Substantia nigra (tissue), 51 donors: ENCODE measurements at places on chromosomes 7 and 10.

GRCh38 chr10:86876748-86877147 lies 80.7 kb downstream of the MMRN2 start:
- DNase-seq: no peak

DNA sequence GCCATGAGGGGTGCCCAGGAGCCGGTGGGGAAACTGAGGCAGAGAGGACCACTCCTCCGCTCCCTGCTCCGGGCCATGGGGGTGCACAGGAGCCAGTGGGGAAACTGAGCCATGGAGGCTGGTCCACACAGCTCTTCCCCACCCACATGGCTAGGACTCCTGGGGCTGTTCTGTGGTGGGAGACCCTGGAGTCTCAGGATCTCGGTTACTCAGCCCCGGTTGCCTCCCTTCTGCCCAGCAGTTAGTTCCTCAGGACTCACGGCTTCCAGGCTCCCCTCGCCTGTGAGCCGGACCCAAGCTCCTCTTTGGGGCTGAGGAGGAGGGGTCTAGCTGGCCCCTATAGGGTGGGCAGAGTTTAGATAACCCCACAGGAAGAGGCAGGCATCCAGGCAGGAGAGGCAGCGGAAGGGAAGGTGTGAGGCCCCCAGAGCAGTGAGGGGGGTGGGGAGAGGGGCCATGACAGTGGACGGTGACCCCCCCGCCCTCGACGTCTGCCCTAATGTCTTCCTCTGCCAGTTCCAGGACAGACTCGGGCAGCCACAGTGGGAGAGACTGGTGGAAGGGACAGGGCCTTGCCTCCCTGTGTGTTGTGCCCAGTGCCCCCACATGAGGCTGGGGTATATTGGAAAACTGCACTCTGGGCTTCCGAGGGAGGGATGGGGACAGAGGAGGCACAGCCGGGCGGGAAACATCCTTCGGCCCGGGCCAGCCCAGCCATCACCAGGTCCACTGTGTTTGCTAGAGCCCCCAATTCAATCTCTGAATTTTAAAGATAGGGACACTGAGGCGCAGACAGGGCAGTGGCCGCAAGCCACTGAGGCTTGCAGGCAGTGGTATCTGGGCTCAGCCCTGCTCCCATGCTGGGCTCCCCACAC lies 4.3 kb downstream of the ELFN1 start:
- DNase-seq: no peak

GRCh38 chr10:21993360-21994001 lies 10.0 kb downstream of the DNAJC1 start:
- DNase-seq: no peak

- DNase-seq: no peak
Observed at GRCh38 chr10:11677480-11677879, 64.7 kb upstream of the ECHDC3 start.

DNA sequence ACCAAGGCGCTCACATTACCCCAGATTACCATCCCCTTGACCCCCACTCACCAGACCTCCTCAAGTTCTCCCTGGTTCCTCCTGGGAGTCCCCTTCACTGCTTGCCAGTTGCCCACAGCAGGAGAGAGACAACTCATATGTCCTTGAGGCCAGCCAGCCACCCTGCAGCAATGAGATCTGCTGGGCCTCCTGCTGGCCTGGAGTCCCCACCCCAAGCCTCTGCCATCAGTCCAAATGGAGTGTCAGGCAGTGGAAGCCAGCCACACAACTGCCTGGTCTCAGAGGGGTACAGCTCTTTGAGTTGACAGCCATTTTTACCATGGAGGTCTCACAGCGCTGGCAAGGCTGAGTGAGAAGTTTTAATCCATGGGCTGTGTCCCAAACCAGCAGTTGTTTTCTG lies 53.0 kb upstream of the EXOC4 start:
- DNase-seq: no peak

- no peak for DNase-seq
Observed at GRCh38 chr7:151717415-151717814, 159.5 kb downstream of the PRKAG2 start.

DNA sequence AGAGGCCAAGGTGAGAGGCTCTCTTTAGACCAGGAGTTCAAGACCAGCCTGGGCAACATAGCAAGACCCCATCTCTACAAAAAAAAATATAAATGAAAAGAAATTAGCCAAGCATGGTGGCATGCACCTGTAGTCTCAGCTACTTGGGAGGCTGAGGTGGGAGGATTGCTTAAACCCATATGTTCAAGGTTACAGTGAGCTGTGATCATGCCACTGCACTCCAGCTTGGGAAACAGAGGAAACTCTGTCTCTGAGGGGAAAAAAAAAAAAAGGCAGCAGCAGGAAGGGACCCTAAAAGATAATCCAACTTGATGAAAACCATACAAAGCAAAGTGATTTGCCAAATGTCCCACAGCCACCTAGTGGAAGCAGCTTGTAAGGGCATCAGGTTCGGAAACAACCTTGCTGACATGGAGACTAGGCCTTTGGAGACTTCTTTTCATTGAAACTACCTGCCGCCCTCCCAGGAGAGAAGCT lies 15.6 kb upstream of the PBLD start:
- no peak for DNase-seq

DNA sequence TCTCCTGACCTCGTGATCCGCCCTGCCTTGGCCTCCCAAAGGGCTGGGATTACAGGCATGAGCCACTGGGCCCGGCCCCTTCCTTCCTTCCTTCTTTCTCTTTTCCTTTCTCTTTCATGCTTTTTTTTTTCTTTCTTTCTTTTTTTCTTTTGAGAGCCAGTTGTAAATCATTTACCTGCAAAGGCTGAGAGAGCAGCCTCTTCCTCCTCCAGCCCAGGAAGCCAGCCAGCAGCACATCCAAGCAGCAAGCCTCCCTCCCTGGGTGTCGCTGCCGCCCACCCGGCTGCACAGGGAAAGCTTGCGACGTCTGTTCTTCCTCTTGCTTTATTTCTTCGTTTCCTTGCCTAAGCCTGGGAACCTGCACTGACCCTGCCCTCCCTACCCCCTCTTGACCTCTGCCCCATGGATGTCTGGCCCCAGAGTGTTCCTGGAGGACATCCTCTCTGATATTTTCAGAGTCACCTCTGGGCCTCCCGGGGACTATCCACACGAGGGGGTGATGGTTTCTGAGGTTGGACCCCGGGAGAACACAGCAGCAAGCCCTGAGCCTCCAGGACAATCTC lies 62.8 kb upstream of the MYL10 start:
- no peak for DNase-seq

DNA sequence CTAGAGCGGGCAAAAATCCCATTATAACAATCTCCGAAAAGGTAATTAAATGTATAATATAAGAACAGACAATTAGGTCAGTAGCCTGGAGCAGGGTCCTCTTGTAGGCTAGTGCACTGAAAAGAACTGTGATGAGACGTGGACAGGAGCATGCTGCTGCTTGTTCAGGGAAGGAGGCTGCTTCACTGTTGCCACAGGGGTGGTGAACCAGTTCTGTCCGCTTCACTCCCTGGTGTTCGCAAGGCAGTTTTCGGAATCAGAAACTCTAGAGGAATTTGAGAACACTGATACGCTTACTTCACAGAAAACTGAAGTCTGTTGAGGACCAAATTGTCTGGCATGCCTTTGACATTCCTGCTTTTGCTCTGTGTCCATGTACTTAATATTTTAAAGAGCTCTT lies 17.4 kb downstream of the ZNRF2 start:
- DNase-seq: no peak

GRCh38 chr10:86167762-86168128 lies 198.8 kb downstream of the GRID1 start:
- no peak for DNase-seq

DNA sequence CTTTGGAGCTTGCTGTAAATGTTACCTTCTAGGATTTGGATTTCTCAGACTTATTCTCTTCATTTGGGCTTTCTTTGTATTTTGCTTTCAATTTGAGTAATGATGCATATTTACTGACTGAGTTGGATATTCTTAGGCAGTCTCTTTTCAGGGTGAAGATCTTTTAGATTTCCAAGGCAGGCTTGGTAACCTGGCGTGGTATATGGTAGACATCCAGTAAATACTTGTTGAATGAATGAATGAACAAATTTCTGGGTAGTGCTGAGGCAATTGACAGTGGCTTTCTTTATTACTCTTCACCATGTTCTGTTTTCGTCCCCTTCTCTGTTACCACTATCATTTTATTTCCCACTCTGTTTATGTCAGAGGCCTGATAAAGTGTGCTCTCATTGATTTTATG lies 27.1 kb downstream of the BBS9 start:
- no peak for DNase-seq

- DNase-seq: no peak
Observed at GRCh38 chr10:60849740-60850139, 71.5 kb downstream of the CDK1 start.

DNA sequence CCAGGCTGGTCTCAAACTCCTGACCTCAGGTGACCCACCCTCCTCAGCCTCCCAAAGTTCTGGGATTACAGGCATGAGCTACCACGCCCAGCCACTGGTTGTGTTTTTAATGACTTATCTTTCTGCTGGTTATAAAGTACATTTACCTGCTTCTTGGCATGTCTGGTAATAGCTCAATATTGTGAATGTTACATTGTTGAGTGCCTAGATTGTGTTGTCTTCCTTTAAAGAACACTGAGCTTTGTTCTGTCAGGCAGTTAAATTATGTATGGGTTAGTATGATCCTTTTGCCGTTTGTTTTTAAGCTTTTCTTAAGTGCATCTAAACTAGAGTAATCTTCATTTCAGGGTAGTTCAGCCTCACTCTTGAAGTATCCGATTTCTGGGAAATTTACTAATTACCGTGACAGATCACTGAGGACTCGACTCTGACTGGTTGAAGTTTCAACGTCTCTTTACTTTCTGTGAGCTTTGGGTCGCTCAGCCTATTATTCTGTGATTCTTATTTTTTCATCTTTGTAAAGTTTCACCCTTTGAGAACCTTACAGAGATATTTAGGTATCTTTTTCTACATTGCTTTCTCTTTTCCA lies 617.4 kb downstream of the SORCS1 start:
- DNase-seq: no peak

- no peak for DNase-seq
Observed at GRCh38 chr7:159158125-159158887, 13.6 kb upstream of the VIPR2 start.

DNA sequence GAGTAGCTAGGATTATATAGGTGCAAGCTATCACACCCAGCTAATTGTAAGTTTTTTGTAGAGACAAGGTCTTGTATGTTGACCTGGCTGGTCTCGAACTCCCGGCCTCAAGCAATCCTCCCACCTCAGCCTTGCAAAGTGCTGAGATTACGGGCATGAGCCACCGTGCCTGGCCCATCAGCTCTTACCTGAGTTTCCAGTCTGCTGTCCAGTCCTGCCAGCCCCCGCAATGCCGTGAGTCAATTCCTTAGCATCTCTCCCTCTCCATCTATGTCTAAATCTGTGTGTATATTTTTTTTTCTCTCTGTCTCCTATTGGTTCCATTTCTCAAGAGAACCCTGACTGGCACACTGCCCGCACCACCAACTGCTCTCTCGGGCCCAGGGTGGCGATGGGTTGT lies 127.6 kb downstream of the ACTR3B start:
- no peak for DNase-seq

- no peak for DNase-seq
Observed at GRCh38 chr10:7397049-7398035, 13.5 kb downstream of the SFMBT2 start.

DNA sequence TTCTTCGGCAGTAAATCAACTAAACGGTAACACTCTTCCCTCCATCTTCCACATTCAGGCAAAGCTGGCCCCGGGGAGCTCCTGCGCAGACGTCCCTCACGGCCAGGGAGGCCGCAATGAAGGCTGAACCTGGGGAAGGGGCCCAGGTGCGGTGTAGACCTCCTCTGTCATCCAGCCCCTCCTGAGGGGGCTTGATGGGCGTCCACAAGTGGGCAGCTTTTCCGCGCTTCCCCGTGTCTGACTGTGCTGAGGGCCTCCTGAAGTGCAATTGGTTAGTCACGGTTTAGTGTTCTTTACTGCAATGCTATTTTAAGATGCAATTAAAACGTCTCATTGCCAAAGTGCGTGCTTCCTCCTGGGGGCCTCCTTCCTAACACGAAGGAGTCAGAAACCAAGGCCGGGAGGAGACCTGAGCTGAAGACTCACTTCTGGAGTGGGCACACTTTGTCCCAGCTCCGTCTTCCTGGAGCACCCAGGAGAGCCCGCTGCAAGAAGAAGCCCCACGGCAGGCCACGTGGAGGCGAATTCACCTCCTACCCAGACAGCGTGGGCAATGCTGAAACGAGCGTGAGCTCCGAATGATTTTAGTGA lies 173.3 kb downstream of the ELFN1 start:
- DNase-seq: no peak

GRCh38 chr10:86253091-86254072 lies 113.2 kb downstream of the GRID1 start:
- DNase-seq: no peak
